Trophoblast cell (in vitro differentiated cells and primary cell): ENCODE measurements at places on chromosomes 6 and 20.
A peak's percentile ranks its signal among the peaks of the same experiment; 100 is the strongest.

DNA sequence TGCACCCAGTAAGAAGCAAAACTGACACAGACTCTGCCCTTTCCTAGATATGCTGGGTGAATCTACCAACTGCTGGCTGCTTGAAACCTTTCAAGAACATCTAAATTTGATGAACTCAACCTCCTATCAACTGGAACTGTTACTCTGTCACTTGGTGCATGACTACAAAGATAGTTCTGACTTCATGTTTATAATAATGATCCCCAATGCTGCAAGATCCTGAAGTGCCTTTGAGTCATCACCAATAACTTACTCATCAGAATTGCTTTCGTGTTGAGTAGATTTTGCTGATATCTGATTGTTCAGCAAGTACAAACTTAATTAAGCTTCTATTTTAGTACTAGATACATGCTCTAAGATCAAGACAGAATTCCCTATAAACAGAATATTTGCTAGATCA, 100.2 kb upstream of the ARMC2 start:
- peak; percentile 30 for DNase-seq

DNA sequence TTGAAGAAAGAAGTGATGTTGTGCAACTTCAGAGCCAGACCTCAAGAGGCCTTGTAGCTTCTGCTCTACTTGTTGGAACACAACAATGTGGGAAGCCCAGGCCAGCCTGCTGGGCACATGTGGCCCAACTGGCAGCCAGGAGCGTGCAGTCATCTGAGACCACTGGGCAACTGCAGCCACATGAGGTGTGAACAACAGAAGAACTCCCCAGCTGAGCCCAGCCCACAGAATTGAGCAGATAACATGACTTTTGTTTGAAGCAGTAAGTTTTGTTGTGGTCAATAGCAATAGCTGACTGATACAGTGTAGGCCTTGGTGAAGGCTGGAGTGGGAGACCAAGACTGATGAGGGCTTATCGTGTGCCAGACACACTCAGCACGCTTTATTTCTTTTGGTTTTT, 8.6 kb upstream of the ADAM33 start:
- DNase-seq: no peak

DNA sequence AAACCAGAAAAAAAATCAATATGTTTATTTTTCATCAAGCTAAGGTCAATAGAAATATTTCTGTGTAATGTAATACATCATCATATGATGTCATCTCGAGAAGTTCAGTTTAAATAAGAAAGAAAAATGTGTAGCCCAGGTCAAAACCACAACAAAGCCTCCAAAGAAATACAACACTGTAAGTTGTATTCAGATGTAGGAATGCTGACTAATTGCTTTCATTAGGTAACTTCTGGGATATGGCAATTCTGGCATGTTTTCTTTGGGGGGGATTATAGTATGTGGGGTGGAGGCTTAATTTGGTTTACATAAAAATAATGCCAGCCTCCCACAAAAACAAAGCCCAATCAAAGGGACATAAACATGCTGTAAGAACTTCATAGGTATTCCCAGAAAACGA, 881.8 kb upstream of the CITED2 start:
- DNase-seq: no peak

DNA sequence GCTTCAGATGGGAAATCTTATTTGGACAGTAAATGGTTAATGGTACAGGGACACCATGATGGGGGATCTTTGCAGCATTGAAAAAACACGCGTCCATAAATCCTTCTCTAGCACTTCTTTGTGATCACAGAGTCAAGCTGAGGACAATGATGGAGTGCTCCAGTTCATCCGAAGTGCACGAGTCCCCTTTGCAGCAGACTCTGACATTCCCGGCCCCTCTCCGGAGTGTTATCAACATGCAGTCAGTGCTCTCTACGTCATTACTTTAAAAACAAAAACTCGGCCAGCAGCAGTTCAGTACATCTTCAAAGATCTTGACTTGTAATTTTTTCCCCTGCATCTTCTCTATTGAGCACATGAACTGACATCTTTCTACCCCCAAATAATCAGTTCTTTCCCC, 185.5 kb upstream of the AKAP12 start:
- no peak for DNase-seq

DNA sequence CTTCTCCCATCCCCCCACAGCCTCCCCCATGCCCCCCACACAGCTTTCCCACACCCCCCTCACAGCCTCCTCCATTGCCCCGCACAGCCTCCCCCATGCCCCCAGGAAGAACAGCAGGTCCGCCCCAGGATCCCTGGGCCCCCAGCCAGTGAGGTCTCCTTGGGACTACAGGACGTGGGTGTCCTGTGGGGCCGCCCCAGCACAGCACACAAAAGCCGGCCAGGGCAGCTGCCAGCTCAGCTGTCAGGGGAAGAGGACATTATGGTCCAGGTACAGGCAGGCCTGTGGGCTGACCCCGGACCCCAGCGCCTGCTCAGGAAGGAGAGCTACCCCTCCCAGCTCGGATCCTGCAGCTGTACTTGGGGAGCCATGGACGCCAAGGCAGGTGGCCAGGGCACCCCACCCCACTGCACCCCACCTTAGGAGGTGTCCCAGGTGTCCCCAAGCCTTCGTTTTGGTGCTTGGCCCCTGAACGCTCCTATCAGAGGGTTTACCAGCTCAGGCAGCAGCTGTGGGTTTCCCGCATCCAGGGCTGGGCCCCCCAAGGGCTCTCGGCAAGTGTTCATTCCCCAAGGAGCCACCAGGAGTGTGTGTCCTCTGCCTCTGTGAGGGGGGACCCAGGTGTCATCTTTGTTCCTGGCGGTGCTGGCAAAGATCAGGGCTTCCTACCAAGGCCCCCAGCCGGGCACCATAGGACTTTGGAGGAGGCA, 42.3 kb upstream of the GATA5 start:
- DNase-seq: no peak

- peak; percentile 46 for DNase-seq
These were observed 22.4 kb downstream of the ZNF311 start for GRCh38 chr6:28982476-28983266.

GRCh38 chr20:18712131-18712530, 101.5 kb upstream of the SCP2D1 start:
- no peak for DNase-seq

DNA sequence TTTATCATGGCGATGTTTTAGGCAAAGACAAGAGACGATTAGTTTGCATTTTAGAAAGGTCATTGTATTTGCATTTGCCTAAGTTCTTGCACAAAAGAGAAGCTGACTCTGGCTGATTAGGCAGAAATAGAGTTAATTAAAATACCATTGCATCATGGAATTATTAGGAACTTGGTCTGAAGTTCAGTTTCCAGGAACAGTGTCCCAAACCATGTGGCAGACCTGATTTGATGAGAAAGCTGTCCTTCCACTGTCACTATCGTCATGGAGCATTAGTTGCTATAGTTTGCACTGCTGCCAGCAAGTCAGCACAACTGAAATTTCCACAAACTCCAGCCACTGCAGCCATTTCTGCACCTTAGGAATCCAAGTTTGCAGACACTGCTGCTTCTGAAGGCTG, 24.3 kb upstream of the MCUR1 start:
- no peak for DNase-seq

GRCh38 chr6:131976545-131977061, 25.4 kb upstream of the CCN2 start:
- peak; percentile 96 for DNase-seq
